ENCODE measurements at places on chromosomes 5 and 9.

GRCh38 chr9:134307674-134308638 is 18.3 kb upstream of the RXRA start:
- no peak for DNase-seq

DNA sequence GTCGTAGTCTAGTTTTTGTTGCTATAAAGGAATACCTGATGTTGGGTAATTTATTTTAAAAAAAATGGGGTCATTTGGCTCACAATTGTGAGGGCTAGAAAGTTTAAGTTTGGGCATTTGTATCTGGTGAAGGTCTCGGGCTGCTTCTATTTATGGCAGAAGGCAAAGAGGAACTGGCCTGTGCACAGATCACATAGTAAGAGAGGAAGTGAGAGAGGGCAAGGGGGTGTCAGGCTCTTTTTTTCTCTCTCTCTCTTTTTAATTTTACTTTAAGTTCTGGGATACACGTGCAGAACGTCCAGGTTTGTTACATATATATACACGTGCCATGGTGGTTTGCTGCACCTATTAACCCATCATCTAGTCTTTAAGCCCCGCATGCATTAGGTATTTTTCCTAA is 453.3 kb downstream of the DIRAS2 start:
- no peak for DNase-seq

- no peak for DNase-seq
Observed at GRCh38 chr5:87570366-87570765, 157.6 kb upstream of the CCNH start.

GRCh38 chr9:4939118-4939561 is 45.9 kb upstream of the JAK2 start:
- DNase-seq = no peak

GRCh38 chr9:96524045-96524444 is 74.1 kb downstream of the HABP4 start:
- DNase-seq = no peak

- no peak for DNase-seq
Observed at GRCh38 chr5:35371951-35372426, 141.7 kb upstream of the PRLR start.

- DNase-seq = no peak
Observed at GRCh38 chr5:36403632-36404311, 102.1 kb upstream of the RANBP3L start.

DNA sequence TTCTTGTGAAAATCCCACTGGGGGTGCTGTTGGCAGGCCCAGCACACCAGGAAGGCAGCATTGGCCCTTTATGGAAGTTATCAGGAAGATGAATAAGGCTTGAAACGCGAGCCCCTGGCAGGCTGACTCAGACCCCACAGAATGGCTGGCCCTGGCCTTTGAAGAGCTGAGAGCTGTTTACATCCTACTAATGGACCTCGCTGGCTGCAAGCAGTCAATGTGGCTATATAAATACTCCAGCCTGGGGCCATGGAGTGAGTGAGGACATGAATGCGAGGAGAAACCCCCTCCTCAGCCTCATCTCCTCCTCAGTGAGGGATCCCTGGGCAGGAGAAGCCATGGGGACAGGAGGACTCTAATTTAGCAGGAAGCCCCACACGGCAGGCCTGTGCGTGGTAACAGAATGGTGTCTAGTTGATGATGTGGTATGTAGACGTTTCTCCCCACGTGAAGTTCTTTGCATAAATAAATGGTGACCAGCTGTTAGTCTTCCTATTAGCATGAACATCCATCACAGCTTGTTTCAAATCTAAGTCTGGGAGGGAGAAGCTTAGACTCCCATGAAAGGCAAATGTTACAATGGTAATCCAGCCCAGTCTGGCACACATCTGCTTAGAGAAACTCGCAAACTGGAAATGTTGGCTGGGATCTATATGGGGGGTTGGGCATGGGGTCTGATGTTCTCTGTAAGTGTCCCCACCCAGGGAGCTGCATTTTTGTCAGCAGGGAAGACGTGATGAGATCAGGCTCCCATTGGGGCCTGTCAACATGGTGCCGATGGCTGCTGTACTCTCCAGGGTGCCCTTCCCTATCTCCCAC is 175.1 kb upstream of the PITX1 start:
- DNase-seq = no peak

DNA sequence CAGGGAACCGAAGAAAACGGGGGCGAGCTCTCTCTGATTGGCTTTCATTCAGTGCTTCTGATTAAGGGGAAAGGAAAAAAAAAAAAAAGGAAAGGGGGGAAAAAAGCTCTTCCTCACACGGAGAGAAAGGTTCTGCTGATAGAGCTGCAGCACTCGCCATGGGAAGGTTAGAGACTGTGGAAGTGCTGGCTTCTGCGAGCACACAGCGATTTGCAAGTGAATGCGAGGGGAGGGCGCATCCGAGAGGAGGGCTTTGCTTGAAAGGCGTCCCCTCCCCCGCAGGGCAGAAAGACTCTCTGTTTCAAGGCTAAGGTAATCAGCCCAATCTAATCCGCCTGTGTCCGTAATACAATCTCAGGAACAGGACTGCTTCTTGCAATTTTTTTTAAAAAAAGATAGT is at the start of gene CDH10:
TSS of gene CDH10 (minus strand) at position 218 of the 400 bp plus-strand sequence. CDS start 51,488 bp downstream, outside the sequence.
- no peak for DNase-seq

DNA sequence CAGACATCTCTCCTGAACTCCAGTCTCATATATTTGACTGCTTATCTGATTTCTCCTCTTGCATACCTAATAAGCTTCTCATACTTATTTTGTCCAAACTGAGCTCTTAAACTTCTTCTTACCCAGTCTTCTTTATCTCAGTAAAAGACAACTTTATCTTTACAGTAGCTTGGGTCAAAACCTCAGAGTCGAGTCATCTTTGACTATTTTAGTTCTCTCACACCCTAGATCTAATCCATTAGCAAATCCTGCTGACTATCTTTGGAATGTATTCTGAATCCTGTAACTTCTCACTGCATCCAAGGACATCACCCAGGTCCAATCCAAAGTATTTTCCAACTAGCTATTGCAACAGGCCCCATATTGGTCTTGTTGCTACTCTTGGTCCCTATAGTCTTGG is 11.8 kb upstream of the JAK2 start:
- no peak for DNase-seq

DNA sequence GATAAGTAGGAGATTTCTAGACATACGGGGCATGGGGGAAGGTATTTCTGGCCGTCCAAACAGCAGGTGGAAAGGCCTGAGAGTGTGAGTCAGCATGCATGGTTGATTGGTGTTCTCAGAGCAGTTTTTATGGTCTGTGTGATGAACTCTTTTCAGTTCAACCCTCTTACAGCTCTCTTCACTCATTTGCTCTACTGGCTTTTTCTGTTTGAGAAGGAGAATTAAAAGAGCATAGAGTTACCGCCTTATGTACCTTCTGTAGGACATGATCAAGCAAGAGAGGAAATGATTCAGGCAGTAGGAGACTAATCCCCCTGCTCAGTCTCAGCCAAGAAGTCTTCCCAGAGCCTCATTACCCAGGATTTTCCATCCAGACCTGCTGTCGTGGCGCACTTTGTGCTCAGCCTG is 92.4 kb downstream of the PRDM6 start:
- DNase-seq = no peak

DNA sequence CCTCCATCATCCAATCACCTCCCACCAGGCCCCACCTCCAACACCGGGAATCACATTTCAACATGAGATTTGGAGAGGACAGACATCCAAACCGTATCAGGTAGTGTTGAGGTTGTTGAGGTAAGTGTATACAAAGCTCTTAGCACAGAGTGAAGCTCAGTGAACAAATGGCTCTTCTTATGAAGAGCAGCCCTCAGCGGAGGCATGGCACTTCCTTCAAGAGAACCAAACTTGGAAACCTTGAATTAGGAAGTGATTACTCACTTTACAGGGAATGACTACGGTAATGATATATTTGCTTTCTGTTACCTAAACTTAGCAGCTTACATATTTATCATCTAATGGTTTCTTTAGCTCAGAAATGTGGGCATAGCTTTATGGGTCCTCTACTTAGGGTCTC is 92.8 kb downstream of the IQGAP2 start:
- DNase-seq = no peak

- no peak for DNase-seq
Observed at GRCh38 chr5:96602776-96603175, 59.4 kb upstream of the CAST start.

DNA sequence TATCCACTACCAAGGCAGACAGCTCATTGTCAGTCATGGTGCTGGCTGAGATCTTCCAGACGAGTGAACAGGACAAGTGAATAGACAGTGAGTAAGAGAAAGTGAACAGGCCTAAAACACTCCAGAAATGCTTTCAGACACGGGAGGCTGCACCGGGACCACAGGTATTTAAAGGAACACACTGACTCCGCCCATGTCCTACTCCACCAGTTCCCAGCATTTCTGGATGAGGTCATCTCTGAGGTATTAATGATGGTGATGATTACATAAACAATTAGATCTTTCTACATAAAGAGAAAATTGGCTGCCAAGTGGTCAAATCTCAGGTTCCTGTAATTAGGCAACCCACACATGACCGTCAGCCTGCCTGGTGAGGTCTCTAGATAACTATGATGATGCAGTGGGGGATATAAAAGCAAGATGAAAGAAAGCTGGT is at the start of gene ACTBL2:
TSS of gene ACTBL2 (minus strand) at position 141 of the 436 bp plus-strand sequence. CDS start at position 37, 104 bp downstream.
- no peak for DNase-seq

DNA sequence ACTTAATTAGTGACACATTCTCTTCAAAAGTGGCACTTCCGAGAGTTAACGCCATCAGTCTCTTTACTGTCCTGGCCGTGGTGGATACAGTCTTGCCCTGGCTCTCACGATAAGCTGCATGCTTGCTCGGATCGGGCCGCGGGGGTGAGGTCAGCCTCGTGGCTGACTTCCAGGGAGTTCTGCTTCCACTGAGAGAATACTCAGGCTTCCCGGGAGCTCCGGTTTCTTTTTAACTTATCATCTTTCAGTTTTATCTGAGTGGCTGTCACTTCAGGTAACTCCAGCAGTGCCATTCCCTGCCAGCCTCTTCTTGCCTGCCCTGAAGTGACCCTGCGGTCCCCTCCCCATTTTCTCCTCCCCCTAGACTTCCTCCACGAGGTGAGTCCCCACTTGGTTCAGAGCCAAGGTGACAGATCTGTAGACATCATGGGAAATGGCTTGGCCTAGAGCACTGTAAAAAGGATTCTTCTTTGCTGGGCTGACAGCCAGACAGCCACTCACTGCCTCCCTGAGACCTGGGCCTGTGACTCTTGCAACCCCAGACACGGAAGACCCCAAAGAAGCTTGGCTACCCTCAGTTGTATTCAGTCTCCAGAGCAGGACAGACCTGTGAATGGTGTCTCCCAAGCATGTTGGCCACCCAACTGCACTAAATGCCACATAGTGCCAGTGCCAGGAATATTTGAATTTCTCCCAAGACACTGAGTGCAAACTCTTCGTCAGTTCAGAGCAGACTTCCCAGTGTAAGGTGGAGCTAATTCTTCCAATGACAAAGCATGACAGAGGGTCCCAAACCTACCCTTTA is 95.1 kb downstream of the DAPK1 start:
- DNase-seq = no peak

GRCh38 chr5:111255169-111255568 is 31.0 kb downstream of the CAMK4 start:
- DNase-seq = no peak

DNA sequence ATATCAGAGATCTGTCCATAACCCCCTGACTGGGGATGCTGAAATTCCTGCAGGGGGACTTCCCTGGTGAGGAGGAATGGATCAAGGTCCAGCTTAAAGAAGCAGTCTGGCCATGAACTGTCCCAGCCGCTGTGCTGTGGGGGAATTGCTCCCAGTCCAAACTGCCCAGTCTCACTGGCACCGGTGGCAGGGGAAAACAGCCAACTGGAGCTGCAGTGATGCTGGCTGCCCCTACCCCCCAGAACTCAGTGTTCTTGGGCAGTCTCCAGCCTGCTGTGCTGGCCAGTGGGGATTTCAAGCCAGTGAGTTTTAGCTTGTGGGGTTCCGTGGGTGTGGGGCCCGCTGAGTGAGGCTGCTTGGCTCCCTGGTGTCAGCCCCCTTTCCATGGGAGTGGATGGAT is 306.5 kb upstream of the RPS23 start:
- DNase-seq = no peak

DNA sequence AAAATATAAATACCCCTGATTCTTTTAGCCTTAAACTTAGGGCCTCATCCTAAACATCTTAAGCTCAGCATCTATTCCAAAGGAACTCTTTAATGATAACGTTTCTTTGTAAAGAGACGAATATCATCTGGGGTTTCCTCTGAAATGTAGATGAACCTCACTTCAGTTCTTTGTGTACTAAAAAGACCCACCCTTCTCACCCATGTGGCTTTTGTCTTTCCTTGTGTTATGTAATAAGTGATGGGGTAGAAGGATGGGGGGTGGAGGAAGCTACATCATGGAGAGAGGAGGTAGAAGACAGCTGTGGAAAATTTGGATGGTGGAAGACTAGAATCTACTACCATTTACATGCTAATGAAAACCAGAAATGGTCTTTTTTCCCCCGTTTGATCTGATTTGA is 111.0 kb downstream of the NDUFS4 start:
- DNase-seq = no peak

- DNase-seq = no peak
Observed at GRCh38 chr5:161190086-161190485, 338.1 kb upstream of the ATP10B start.

- DNase-seq = no peak
Observed at GRCh38 chr5:169913479-169913878, 66.8 kb downstream of the INSYN2B start.

DNA sequence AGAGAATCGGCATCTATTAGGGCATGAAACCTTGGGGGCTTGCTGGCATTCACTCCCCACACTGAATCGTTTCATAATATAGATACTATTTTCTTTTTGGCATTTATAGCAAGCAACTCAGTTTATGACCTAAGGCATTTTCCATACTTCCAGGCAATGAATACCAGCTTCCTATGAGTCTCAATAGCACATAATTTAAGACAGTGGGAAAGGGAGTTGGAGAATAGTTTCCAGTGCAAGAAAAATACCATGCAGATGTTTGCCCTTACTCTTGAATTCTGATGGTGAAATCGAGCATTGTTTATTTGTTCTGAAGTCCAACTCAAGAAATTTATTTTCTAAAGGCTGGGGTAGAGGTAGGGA is 175.8 kb upstream of the KLF9 start:
- DNase-seq = no peak

GRCh38 chr5:114360816-114361723 is 800 bp upstream of the KCNN2 start:
- peak; percentile 54 for DNase-seq

DNA sequence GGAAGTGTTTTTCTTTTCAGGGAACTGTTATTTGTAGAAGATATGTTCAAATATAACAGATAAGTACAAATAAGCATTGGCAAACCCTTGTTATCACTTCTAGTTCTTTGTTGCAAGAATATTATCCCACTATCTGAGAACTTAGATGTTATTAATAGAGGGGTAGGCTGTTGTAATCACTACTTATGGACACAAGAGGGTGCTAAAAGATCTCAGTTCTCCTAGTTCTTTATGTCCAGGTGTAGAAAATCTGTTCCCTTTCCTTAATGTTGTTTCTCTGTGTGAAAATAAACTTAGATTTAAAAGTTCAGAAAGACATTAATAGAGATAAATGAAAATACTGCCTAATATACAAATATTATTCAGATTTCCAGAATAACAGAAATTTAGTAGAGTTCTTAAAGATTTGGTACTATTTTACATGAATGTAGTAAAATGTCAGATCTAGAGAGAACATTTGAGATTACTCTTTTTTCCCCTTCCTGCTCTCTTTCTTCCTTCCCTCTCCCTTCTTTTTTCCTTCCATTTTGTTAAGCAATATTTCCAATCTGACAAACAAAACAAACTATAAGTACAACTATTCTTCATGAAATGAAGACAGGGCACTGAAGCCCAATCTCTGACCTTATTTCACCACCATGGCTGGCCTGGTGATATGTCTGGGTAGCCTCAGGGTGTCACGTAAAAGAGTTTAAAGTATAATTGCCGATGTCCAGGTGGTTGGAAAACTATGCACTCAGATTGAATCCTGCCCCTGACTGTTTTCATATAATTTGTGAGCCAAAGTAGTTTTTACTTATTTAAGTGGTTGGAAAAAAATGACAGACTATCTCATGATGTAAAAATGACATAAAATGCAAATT is 43.6 kb upstream of the C5orf46 start:
- peak; percentile 5 for DNase-seq
